ENCODE measurements at places on chromosomes 6 and 20. TPM values are rescaled to one million over a fixed set of nuclear protein-coding genes. Genes with fewer than 3 reads are reported as not detected.

The CLPSL2 gene
- not detected for total RNA-seq

The BHLHE23 gene
- not detected for total RNA-seq

The NNAT gene
- 0.28 TPM for total RNA-seq

The FAM210B gene
- 24.7 TPM for total RNA-seq

The DOP1A gene
- 16.3 TPM for total RNA-seq

The FOXF2 gene
- 0.64 TPM for total RNA-seq

The ABHD16B gene
- not detected for total RNA-seq

The PPP1R16B gene
- 2.3 TPM for total RNA-seq

The CFAP61 gene
- not detected for total RNA-seq

The FAM209B gene
- 0.44 TPM for total RNA-seq

The FAM184A gene
- 0.76 TPM for total RNA-seq

The CPXM1 gene
- total RNA-seq, result 2.0 TPM

The CDH22 gene
- 0.40 TPM for total RNA-seq

The HDGFL1 gene
- not detected for total RNA-seq

The GRIK2 gene
- total RNA-seq, result 0.44 TPM

The C6orf141 gene
- 9.3 TPM for total RNA-seq

The C20orf141 gene
- not detected for total RNA-seq

The SALL4 gene
- 0.44 TPM for total RNA-seq

The MYCT1 gene
- 1.6 TPM for total RNA-seq

The GSTA1 gene
- 1.6 TPM for total RNA-seq

The THBD gene
- total RNA-seq, result 46.5 TPM

The ZNF391 gene
- 1.4 TPM for total RNA-seq

The RIPPLY2 gene
- not detected for total RNA-seq

The RAET1L gene
- total RNA-seq, result 30.4 TPM

The PKIB gene
- total RNA-seq, result 0.88 TPM

The POM121L2 gene
- total RNA-seq, result not detected

The ATAT1 gene
- total RNA-seq, result 4.6 TPM

The DEFB116 gene
- total RNA-seq, result not detected

The SLC17A3 gene
- not detected for total RNA-seq

The TP53RK gene
- 7.8 TPM for total RNA-seq

The C20orf96 gene
- total RNA-seq, result 2.0 TPM

The HSPA1L gene
- 0.44 TPM for total RNA-seq

The LPA gene
- 0.24 TPM for total RNA-seq

The SCAND1 gene
- 47.9 TPM for total RNA-seq

The FAM209A gene
- total RNA-seq, result not detected

The PSMB8 gene
- 33.0 TPM for total RNA-seq

The ZNF334 gene
- total RNA-seq, result 2.0 TPM

The EYA2 gene
- 27.7 TPM for total RNA-seq

The HNF4A gene
- not detected for total RNA-seq
